ENCODE measurements at places on chromosomes 1 and 21.

GRCh38 chr1:8356256-8357209, 38.6 kb downstream of the SLC45A1 start:
- DNase-seq = no peak

- no peak for DNase-seq
Observed at GRCh38 chr21:39666681-39667315, 54.1 kb downstream of the B3GALT5 start.

- DNase-seq = peak; percentile 69
Observed at GRCh38 chr1:219542828-219543518, 69.9 kb downstream of the ZC3H11B start.

DNA sequence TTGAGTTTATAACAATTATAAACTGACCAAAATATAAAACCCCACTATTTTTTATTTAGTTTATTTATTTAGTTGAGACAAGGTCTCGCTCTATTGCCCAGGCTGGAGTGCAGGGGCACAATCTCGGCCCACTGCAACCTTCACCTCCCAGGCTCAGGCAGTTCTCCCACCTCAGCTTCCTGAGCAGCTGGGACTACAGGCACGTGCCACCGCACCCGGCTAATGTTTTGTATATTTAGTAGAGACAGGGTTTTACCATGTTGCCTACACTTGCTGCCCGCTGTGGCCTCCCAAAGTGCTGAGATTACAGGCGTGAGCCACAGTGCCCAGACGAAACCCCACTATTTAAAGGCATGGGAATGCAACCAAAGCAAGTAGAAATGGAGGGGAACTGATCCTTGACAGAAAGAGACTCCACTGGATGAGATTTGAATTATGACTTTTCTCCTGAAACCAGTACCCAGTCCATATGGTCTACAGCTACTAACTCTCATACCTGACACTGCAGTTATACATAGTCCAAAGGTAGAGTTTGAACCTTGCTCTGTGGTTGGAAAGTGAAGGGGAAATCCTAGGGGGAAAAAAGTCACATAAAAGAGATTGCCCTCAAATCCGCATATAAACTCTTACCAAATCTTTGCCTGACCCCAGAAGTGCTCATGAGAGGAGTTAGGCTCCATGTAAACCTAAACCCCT, 11.3 kb downstream of the LRRC8C start:
- DNase-seq = no peak

GRCh38 chr1:117284399-117285215, 73.9 kb upstream of the VTCN1 start:
- peak; percentile 57 for DNase-seq

DNA sequence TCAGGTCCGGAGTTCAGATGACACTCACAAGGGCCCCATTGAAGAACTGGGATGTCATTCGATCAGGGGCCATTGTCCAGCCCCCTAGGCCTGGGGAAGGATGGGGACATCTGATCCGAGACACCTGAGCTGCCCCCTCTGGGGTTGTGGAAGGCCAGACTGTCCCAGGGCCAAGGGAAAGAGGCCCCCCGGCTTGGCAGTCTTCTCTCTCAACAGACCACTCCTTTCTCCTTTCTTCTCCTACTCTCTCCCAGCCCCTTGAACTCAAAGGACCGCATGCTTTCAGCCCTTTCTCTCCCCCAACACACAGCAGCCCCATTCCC, 1.1 kb downstream of the S100A1 start:
- no peak for DNase-seq

DNA sequence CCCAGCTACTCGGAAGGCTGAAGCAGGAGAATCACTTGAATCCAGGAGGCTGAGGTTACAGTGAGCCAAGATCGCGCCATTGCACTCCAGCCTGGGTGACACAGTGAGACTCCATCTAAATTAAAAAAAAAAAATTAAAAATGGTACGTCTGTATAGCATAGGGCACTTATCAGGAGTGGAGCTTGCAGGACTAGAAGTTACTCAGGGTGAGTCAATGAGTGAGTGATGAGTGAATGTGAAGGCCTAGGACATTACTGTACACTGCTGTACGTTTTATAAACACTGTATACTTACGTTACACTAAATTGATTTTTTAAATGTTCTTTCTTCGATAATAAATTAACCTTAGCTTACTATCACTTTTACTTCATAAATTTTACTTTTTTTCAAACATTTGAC, 183.6 kb downstream of the NR5A2 start:
- DNase-seq = peak; percentile 82

DNA sequence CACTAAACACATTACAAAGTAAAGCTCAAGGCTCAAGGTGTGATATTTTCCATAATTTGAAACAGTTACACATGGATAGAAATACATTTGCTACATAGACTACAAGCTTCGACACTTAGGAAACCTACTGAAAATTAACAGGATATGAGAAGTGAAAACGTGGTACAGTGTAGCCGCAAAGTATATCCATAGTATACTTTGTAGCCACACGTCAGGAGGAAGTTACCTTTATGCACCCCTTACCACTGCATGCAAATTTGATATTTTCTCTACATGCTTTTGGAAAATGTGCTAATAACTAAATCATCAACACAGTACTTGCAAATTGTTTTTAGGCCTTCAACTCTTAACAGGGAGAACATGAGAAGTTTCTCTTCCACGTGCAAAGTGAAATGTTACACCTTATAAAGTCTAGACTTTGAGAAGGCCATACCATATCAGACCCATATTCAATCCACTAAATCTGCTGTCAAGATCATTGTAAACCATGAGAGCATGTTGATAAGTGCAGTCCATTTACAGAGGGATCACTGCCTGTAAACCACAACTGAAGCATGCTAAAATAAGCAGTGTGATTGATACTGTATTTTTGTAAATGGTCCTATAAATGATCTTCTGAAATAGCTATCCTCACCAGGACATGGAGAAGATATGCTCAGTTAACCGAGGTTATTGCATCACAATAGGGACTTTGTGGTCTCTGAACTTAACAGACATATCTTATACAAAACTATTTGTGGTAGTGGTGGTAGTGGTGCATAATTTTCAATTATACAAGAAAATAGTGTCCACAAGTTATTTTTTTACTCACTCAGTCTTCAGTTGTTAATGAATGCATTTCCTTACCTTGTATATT, 64.7 kb downstream of the VAV3 start:
- DNase-seq = no peak

DNA sequence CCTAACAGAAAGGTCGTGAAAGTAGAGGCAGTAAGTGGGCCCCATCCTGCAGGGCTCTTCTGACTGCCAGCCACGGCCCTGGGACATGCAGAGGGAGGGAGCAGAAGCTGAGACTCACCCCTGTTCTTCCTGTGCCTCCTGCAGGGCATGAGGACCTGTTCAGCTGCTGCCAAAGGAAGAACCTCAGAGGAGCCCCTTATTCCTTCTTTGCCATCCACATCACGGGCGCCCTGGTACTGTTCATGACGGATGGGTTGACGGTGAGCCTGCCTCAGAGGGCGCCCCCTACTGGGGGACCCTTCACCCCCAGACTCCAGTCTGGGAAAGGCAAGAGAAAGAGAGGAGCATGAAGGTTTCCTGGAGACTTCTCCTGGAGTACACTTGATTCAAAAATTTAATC, 47.1 kb downstream of the ELK4 start:
- no peak for DNase-seq

DNA sequence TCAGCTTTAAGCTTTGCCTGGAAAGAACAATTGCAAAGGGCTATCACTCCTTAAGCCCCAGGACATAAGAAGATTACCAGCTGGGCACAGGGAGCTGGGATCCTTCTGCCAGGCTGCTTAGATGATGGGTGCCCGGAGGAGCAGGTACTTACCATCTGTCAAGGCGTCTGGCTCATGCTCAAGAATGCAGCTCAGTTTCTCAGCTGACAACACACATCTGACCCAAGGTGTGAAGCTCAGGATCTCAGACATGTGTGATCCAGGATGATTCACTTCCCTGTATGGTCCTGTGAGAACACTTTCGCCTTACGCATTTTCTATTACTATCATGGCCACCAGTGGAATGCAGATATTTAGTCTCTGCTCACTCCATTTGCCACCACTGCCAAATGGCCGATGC, 14.7 kb upstream of the DISC1 start:
- no peak for DNase-seq

DNA sequence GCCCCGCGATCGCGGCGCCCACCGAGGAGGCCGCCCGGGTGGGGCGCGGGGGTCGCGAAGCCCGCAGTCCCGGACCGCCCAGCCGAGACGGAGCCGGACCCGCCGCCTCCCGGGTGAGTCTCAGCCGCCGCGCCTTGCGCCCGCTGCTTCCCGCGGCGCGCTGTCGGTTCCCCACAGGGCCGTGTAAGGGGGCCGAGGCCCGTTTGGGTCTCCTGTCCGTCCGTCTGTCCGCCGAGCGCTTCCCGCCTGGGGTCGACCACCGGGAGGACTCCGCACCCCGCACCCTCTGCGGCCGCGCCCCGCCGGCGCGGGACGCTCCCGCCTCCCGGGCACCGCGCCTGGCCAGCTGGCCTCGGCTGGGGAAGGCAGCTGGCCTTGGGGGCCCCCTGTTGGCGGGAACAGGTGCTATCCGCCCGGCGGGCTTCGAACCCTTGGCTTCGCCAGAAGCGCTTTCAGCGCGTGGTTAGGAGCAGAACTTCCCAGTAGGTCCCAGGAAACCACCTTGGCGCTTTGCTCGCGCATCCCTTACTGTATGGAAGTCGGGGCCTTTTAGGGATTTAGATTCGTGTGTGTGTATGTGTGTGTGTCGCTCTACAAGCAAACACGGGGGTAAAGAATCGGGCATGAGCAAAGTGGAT, 414 bp downstream of the TMEM51 start:
- DNase-seq = peak; percentile 42

- no peak for DNase-seq
Observed at GRCh38 chr1:181910905-181911304, 150.6 kb downstream of the ZNF648 start.

GRCh38 chr1:202192770-202193613, 607 bp upstream of the LGR6 start:
- DNase-seq = peak; percentile 21

GRCh38 chr1:55047611-55048010, 8.3 kb downstream of the PCSK9 start:
- no peak for DNase-seq

DNA sequence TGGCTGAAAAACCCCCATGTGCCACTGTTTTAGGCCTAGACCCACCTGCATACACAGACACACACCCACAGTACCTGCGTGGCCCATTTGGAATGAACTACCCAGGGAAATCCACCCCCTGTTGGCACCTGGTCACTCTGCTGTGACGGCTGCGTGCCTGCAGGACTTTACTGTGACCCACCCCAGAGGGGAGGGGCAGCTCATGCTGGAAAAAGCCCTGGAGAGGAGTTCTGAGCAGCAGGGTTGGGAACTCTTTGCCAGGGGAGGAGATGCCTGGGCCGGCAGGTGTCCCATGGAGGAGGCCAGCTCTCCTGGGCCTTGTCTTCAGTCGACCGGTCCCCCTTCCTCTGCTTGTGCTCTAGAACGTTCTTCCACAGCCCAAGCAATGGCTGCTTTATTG, 87.3 kb upstream of the CSF3R start:
- no peak for DNase-seq

- DNase-seq = peak; percentile 44
Observed at GRCh38 chr1:118989006-118989815, 1.1 kb upstream of the TBX15 start.

DNA sequence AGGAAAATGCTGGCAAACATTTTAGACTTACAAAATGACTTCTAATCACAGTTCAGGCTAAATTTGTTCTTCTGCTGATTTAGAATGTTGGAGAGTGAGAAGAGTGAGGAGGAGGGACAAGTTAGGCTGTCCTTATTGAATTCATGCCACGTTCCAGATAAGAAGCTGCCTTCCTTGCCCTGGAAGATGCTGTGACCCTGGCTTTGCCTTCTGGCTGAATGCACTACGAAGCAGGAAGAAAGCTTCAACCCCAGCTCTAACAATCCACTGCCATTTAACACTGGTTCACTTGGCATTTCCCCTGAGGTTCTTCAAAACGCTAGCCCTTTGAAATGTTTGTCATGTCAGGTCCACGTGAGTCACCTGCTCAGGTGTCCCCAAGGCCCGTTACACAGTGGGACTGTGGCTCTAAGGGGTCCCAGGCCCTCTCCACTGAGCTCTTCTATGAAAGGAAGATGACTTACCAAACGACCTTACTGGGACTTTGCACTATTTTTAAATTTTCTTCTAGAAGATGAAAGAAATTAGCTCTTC, 30.0 kb upstream of the LRRC8C start:
- DNase-seq = no peak

- DNase-seq = no peak
Observed at GRCh38 chr1:236275061-236275460, 6.7 kb downstream of the ERO1B start.

DNA sequence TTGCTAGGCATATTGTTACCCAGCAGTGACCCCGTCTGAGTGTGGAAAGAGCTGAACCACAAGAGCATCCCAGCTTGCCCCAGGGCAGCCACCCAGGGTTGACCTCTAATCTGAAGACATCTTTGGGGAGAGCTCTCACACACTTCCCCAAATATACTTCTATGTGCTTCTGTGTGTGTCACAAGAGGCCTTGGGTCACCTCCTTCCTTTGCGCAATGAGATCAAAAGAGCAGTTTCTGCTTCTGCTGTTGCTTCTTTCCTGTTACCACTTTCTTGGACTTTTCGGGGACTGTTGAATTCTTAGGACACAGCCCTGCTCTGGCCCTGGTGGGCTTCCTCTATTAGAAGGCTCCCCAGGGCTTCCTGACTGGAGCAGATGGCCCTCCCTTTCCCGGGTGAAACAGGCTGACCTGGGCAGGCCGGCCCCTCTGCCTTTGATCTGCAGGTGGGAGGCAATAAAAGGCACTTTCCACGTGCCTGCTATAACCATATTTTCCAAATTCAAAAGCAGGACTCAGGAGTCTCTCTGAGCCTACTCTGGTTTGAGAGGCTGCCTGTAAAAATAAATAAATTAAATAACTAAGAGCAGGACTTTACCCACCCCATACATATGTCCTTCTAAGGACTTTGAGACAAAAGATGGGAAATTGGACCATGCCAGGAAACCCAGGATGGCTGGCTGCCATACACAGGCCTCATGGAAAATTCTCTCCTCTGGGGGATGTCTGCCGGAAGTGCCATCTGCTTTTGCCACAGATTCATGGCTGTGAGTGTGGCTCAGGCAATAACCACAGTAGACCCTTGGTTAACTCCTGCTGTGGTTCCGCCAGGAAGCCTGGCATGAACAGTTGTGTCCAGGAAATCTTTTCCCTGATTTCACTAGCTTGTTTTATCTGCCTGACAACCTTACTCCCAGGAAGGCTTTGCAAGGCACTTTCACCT, 28.3 kb upstream of the RCSD1 start:
- peak; percentile 10 for DNase-seq

DNA sequence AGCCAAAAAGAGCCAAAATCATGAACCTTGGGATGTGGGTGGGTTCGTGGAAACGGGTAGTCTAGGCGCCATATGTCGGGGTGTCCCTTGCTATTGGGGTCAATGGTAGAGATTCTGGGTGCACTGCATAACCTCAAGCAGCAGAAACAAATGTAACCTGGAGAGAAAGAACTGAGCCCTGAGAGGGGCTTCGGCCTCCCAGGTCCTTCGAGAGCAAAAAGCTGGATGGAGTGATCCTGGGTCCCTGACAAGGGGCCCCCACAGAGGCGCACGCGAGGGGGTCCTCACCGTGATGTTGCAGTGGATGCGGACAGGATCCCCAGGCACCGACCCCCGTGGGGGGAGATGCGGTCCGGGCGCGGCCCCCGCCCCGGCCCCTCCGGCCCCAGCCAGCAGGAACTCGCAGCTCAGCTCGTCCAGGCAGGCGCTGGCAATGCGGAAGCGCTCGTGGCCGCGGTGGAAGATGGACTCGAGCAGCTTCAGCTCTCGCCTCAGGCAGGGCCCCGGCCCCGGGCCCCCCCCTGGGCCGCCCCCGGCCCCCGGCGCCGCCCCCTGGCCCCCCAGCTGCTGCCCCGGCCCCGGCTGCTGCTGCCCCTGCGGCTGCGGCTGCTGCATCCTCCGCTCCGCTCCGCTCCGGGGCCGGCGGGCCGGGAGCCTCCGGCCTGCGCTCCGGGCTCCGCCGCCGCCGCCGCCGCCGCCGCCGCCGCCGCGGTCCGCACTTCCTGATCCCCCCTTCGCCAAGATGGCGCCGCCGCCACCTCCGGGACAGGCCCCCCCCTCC, at the start of gene UBE2Q1:
TSS of gene UBE2Q1 (minus strand) at position 724 of the 781 bp plus-strand sequence. CDS start at position 615, 109 bp downstream.
- DNase-seq = no peak
